ENCODE measurements at places on chromosomes 2 and 18.

GRCh38 chr18:77132369-77133050, at the start of gene MBP:
Gene MBP, minus strand, starts transcription at chr18:77132783. Its CDS starts 27,522 bp downstream, at chr18:77105261.
- peak; percentile 92 for DNase-seq

DNA sequence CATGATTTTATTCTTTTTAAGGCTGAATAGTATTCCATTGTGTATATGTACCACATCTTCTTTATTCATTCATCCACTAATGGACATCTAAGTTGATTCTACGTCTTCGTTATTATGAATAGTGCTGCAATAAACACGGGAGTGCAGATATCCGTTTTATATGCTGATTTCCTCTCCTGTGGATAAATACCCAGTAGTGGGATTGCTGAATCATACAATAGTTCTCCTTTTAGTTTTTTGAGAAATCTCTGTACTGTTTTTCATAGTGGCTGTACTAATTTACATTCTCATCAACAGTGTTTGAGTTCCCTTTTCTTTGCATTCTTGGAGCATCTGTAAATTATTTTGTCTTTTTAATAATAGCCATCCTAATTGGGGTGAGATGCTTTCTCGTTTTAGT, 114.5 kb downstream of the RGPD3 start:
- DNase-seq = no peak

DNA sequence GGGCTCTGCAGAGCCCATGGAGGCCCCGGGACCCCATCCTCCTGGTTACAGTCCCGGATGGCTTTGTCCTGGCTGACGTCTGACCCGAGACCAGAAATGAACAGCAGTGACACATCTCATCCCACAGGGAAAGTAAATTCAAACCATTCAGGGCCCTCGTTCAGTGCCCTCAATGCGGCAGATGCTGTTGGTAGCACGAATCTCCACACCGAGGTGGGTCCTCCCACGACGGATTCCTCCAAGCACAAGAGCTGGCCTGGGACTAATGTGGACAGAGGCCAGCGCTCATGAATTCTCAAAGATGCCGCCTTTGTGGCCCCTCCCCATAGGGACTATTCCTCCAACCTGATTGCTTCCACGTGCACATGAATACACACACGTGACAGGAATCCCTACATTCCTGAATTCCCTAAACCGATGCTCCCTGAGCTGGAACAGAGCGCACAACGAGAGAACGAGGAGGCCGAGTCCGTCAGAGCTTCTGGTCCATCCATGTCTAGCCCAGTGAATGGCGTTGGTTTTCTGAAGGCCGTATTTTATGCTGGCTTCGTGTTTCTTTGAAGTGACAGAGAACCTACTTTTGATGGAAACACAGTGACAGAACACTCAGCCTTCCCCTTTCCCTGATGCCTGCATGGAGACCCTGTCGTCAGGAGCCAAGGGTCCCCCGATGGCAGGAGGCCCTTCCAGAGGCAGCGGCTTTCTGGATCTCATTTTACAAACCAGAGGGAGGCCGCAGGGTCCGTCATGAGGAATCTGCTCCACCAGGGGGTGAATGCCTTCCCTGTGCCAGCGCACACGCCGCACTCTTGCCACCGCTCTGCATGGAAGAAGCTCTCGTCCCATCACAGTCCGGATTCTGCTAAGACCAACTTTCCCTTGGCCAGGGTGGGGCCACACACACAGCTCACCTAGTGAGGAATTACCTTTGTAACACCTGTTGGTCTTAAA, 64.3 kb upstream of the SNTG2 start:
- peak; percentile 52 for DNase-seq

- peak; percentile 93 for DNase-seq
Observed at GRCh38 chr2:25951071-25951547, 31.2 kb downstream of the KIF3C start.

- DNase-seq = peak; percentile 69
Observed at GRCh38 chr2:112140205-112140802, 2.1 kb downstream of the FBLN7 start.

- DNase-seq = no peak
Observed at GRCh38 chr18:79975043-79975442, 10.6 kb downstream of the HSBP1L1 start.

DNA sequence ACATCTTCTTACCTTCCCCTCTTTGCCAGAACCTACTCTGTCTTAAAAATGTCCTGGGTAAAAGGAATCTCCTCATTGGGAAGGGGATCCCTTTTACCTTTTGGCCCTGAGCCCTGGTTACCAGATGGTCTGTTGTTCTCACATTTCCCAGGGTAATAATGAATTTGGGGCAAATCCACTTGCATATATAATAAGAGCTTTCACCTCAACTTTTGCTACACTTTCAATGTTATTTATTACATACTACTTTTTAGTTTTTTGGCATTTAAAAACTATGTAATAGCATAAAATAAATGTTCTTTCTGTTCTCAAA, 15.0 kb downstream of the CERS6 start:
- no peak for DNase-seq

GRCh38 chr2:231764760-231765159, 16.3 kb downstream of the PDE6D start:
- no peak for DNase-seq

GRCh38 chr2:83217854-83218253, 1241.2 kb downstream of the SUCLG1 start:
- no peak for DNase-seq

GRCh38 chr2:196967116-196967515, 40.6 kb upstream of the PGAP1 start:
- DNase-seq = no peak

- DNase-seq = peak; percentile 94
Observed at GRCh38 chr2:73156539-73157124, 43.9 kb upstream of the RAB11FIP5 start.

DNA sequence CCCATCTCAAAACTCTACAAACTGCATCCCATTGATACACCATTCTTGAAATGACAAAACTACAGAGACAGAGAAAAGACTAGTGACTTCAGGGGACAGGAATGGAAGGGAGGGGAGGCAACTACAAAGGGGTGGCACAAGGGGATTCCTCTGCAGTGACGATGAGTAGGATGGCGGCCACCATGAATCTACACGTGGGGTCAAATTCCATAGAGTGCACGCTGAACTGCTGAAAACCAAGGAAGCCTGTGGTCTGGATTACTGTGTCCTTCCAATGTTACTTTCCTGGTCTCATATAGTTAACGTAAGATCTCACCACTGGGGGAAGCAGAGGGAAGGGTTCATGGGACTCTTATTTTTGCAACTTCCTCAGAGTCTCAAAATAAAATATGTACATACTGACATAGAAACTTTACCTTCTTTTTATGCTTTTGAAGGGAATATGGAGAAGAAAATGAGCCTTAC, 23.6 kb downstream of the COX7A2L start:
- DNase-seq = no peak

DNA sequence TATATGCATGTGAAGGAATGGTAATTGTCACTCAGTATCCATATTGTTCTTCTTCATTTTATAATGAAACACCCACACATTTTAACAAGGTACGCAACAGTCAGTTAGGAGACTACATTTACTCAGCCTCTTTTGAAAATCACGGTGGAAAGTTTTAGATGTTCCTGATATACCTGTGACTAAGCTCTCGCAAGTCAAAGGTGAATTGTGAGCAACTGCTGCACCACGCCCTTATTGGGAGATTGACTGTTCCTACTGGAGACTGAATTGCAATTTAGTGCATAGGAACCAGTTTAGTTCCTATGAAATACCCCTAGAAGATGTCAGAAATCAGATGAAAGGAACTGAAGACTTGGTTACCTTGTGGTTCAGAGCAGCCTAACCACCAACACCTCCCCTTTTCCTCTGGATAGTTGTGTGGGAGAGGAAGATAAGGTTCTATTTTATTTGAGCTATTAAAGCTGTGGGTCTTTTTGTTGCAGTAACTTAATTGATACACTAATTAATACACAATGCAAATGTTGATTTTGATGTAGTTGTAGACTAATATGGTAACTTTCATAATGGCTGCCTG, 1280.5 kb upstream of the CDH2 start:
- no peak for DNase-seq

DNA sequence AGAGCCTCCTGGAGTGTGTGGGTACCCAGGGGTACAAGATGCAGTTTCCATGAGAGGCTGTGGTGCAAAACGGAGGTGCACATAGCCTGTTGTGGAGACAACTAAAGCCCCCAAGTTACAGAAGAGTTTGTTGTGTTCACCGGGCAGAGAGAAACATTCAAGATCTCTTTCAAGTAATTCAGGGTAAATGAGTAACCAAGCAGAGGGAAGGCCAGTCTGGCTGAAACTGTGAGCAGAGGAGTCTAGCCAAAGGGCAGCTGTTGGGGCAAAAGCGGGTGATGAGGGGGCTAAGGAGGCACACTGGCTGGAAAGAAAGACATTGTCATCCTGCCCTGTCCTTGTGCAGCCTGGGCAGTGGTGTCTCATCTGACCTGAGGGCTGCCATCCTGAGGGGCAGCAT, 52.0 kb downstream of the CXCR4 start:
- no peak for DNase-seq

DNA sequence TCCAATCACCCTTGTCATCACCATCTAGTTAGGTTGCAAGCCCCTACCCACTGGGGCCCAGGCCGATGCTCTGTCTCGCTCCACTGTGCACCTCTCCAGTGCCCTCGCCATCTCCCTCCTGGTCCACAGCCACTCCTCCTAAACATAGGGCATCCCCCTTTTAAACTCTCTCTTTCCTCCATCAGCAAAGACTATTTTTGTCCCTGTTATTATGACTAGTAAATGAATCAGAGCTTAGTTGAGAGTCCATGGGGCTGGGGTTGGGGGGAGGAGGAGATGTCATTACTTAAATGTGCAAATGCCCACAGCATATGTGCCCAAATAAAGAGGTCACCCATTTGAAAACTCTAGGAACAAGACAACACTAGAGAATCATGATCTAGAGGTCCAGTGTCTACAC, 167.4 kb downstream of the TRABD2A start:
- no peak for DNase-seq

DNA sequence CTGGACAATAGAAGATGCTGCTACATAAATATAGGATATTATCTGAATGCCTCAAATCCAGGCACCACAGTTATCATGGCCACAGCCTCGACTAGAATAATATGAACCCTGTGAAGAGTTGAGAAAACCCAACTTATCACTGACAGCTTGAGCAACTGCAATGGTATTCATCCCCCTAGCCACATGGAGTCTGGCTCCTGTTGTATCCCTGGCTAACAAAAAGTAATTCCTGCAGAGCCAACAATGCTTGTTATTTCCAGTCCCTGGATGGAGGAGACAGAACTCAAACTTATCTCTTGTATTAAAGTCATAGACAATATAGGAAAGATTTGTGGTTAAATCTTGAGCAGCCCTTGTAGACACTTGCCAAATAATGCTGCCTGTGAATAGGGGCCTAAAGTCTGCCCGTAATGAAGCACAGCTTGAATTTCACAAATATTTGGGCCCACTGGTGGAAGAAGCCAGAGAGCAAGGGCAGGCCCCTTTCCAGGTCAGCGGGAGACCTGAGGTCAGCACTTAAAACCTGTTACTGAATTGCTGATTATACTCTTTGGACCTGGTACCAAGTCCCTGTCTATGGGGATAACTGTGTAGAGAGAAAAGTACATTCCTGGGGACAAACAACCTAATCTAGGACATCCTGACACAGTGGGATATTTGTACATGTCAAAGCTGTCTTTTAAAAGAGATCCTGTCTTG, 28.4 kb upstream of the SUCLG1 start:
- no peak for DNase-seq

DNA sequence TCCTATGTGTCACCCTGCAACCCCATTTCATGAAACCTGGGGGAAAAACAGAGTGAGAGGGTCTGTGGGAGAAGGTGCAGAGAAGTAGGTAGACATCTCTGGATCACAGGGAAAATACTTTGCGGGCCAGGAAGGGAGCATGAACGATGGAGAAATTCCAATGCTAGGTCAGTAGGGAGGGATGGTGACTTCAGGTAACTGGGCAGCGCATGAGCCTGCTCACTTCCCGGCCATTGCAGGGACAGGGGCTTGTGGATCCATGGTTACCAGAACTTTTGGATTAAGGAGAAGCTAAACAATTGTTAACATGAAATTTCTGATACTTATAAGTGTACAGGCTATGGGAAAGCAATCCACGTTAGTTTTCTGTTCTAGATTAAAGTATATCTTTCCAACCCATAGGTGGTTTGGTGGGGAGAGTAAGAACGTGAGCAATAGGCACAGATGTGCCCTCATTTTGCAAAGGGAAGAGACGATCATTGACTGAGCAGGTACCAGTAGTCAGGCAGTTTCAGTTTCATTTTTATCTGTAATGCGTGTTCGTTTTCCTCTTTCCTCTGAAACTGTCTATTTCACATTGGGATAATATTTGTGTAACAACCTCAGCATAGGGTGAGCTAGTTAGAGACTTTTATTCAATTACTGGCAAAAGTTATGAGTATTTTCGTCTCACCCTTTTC, 65.0 kb downstream of the NYAP2 start:
- DNase-seq = no peak

GRCh38 chr2:4915357-4915756, 776.8 kb upstream of the SOX11 start:
- no peak for DNase-seq

DNA sequence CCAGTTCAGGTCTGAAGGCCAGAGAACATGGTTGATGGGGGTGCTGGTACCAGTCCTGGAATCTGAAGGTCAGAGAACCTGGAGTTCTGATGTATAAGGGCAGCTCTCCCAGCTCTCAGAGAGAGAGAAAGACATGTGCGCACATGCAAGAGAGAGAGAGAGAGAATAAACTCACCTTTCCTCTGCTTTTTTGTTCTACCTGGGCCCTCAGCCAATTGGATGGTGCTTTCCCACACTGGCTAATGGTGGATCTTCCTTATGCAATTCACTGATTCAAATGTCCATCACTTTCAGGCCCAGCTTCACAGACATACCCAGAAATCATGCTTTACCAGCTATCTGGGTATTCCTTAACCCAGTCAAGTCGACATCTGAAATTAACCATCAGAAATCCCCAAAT, 377.7 kb upstream of the MEX3C start:
- no peak for DNase-seq

DNA sequence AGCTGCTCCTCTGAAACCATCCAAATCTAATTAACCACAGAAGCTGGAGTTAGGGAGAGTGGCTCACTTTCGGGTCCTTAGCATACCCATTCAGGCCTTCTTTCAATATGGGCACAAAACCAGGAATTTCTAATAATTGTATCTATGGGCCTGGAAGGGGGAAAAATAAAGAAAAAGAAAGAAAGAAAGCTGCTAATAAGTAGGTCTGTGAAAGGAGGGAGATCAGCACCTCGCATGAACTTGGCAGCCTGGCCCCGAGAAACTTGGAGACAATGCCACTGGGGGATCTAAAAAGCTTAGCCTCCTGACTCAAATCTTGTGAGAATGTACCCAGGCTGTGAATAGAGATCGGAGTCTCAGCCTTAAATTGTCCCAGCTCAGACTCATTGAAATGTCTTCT, 252.1 kb upstream of the SLC14A2 start:
- DNase-seq = no peak

- DNase-seq = peak; percentile 80
Observed at GRCh38 chr2:27807476-27807875, 36.0 kb downstream of the MRPL33 start.

- DNase-seq = no peak
Observed at GRCh38 chr2:122706757-122707223, 951.3 kb downstream of the TSN start.

GRCh38 chr2:127884436-127884835, 1.3 kb downstream of the AMMECR1L start:
- no peak for DNase-seq

Data from endodermal cell (in vitro differentiated cells).